ENCODE measurements at places on chromosomes 3 and 15. TPM values are rescaled to one million over a fixed set of nuclear protein-coding genes. Genes with fewer than 3 reads are reported as not detected.

DNA sequence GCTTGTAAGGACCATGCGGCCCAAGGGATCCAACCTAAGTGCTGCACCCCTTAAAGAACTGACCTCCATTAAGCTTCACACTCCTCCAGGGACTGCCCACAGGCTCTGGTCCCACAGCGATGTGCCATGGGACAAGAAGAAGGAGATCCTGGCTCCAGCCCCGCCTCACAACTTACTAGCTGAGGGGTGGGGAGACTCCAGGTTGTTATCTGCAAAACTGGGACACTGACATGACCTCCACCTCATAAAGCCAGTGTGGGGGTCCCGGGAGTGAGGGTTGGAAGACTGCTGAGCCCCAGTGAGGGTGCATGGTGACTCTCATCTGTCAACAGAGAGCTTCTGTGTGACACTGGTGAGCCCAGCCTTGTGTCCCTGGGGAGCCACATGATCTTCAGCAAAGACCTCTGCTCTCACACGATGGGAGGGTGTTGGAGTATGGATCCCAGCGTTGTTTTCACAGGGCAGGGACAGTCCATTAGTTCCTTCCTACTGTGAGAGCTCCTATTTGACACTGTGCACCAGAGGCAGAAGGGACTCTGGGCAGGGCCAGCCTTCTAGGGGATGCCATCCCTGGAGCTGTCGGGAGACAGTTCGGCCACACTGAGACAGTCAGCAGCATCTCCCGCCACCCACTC is 26.7 kb downstream of the EAF1 start:
- DNase-seq = no peak

DNA sequence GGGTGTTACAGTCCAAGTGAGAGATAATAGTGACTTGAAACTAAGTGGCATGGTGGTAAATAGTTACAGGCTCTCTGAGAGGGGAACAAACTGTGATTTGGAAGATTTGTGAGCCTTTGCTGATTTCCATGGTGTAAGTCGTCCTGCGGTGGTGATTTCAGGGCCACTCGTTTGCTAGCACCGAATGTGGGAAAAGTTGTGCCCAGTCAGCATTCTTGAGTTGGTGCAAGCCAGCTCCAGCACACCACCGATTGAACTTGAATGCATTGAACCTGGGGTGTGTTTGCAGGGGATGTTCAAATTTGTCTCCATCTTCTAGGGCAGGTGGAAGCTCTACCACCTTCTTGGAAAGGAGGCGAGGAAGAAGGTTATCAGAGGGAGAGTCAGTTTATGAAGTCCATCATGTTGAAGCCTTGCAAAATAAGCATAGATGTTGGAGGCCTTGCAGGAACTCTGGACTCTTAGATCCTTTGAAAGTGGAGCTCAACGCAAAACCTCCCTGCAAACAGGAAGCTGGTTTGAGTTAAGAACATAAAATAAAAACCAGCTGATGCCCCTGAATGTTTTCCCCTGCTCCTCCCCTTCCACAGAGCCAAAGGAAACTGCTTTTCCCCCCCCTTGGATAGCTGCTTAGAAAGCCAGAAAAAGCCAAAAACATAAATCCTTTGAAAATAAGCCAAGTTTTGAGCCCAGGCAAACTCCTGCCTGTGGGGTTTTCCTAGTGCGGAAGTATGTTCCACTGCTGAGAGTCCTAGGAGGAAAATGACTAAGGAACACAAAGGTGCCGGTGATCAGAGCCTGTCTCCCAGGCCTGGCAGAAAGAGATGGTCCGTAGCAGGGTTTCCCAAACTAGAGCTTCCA is 21.9 kb downstream of the MAPKBP1 start:
- no peak for DNase-seq

DNA sequence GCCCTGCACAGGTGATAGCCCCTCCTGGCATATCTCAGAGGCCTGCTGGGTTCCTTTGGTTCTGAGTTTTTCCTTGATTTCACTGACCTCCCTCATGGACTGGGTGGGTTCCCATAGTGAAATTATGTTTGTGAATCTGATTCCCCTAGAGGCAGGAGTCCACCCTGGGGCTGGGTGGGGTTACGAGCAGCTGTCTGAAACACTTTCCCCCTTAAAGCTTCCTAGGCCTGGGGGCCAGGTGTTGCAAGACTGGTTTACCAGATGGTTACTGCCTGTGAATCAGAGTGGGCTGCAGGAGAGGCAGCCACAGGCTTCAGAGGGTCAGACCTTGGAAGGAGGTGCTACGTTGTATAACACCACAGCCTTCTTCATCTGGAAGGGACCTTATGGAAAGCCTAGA is 34.3 kb downstream of the IL20RB start:
- no peak for DNase-seq

GRCh38 chr3:15557511-15557946 is 36.0 kb upstream of the COLQ start:
- peak; percentile 67 for DNase-seq

GRCh38 chr15:31279221-31280045 is 47.2 kb upstream of the KLF13 start:
- no peak for DNase-seq

DNA sequence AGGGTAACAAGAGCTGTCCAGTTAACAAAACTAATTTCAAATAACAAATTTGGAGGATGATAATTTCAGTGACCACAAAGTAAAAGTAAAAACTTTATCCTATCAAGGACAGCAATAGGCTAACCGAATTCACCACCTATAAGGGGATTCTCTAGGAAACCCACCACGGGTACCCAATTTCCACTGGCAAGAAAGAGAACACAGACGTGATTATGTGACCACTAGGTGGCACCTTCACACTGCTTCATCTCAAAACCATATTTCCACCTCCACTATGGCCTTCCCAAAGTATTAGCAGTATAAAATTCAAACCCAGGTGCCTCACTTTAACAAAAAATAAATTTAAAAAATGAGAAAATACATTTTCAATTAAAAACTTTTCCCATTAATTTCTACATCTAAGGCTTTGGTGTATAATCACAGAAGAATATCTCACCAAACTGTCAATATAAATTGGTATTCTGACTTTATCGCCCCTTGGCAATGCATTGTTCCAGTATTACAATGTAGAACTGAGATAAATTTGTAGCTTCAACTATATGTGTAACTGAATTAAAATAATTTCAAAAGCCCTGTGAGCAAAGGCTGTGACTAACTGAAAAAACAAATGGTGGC is 96.5 kb downstream of the FSIP1 start:
- peak; percentile 79 for DNase-seq

The CLDN16 gene
- not detected for total RNA-seq

DNA sequence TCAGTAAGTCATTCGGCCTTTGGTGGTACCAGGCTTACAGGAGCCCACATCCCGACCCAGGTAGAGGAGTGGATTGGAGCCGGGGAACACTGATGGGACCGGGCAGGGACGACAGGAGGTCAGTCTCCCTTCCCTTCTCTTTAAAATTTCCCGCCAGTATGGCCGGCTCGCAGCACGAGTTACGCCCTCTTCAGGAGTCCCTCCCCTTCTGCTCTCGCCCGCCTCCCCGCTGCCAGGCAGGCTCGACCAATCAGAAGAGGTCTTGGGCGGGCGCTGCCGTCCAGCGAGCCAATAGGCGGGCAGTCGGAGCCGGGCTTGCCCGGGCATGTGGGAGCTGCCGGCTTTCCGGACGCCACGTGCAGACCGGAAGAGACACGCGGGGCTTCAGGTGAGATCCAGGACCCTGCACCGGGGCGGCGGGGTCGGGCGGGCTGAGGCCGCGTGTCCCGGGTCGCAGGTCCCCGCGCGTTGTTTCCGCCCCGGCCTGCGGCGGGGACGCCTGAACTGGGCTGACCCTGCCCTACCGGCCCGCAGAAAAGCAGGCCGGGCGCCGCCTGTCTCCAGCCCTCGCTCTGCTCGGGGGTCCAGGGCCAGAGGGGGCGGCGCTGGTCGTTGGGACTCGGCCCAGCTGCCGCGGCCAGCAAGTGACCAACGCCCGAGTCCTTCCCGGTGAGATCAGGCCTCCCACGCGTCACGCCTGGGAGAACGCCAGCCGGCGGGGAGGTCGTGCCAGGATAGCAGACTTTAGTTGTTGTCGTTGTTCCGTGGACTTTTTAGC is at the start of gene AEN:
Gene AEN (plus strand): TSS at position 346 of the 778 bp plus-strand sequence. CDS start 4,870 bp downstream, outside the sequence.
- peak; percentile 98 for DNase-seq

- no peak for DNase-seq
Measured at GRCh38 chr3:49882166-49882565, 12.5 kb upstream of the CAMKV start.

DNA sequence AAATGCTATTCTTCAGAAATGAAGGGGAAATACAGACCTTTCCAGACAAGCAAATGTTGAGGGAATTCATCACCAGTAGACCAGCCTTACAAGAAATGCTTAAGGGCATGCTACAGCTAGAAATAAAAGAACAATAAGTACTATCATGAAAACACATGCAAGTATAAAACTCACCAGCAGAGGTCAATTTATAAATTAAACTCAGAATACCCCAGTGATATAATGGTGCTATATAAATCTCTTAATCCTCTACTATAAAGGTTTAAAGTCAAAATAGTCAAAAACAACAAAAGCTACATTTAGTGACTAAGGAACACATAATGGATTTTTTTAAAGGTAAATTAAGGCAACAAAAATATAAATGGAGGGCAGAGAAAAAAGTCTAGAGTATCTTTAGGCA is 142.5 kb downstream of the CPNE4 start:
- no peak for DNase-seq

DNA sequence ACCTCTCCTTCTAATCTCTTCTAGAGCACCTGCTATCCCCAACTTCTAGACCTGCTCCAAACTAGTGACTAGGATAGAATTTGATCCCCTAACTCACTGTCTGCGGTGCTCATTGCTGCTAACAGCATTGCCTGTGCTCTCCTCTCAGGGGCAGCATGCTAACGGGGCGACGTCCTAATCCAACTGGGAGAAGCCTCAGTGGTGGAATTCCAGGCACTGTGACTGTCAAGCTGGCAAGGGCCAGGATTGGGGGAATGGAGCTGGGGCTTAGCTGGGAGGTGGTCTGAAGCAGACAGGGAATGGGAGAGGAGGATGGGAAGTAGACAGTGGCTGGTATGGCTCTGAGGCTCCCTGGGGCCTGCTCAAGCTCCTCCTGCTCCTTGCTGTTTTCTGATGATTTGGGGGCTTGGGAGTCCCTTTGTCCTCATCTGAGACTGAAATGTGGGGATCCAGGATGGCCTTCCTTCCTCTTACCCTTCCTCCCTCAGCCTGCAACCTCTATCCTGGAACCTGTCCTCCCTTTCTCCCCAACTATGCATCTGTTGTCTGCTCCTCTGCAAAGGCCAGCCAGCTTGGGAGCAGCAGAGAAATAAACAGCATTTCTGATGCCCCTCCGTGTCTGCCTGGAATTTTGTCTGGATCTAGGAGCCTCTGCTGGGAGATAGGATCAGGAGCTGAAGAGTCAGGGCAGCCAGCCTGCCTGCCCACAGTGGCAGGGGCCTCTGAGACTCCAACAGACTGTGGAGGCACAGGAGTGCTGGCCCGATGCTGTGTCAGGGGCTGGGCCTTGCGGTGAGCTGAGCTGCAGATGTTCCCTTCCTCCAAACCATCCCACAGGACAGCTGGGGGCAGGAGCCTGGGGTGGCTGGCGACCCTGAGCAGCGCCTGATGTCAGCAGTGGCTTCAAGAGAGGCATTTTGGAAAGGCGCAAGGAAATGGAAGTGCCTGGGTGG is 3.0 kb downstream of the ISLR start:
- DNase-seq = no peak

DNA sequence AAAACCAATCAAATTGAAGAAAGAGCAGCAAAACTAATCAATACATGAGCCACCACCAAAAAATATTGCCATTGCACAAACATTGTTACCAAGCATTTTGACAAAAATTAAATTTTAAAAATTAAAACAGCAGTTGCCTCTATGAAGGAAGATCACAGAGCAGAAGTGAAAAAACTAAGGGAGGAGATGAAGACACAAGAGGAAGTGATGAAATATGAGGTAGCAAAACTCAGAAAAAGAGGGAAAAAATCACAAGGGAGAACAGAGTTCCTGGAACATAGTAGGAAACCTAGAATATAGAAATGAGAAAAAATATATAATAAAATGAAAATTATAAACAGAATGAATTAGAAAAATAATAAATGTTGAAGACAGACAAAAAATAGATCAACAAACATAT is 7.3 kb upstream of the SERPINI2 start:
- DNase-seq = no peak

The TBC1D23 gene
- 9.4 TPM for total RNA-seq

DNA sequence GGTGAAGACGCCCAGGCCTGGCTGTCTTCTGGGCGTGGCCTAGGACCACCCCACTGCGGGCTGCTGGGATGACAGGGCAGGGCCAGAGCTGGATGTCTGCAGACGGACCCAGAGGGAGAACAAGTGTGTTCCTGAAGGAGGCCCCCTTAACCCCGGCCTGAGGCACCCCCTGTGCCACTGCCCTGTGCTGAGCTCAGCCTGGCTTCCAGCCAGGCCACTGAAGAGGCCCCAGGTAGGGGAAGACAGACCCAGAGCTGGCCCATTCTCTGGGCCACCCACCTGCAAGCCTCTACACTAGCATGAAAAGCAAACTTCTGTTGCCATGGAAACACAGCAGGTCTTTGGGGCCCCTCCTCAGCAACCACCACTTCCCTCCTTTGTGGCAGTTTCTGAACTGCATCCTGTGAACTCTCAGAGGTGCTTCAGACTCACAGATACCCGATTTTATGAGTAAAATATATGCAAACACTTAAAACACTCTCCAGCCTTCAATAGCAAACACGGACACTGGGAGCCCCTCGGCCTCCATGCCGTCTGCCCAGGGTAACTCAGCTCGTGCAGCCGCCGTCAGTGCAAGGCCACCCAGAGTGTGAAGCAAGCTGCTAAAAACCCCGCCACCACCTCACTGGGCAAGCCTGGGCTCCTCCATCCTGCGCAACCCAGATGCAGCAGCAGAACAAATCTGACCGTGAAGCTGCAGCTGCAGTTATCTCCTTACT is 42.5 kb downstream of the CMTM6 start:
- DNase-seq = no peak

- DNase-seq = no peak
Measured at GRCh38 chr3:153089620-153090019, 72.4 kb upstream of the RAP2B start.

The ECE2 gene
- total RNA-seq = not detected

GRCh38 chr3:49683162-49683561 is 6.1 kb downstream of the MST1 start:
- DNase-seq = no peak

DNA sequence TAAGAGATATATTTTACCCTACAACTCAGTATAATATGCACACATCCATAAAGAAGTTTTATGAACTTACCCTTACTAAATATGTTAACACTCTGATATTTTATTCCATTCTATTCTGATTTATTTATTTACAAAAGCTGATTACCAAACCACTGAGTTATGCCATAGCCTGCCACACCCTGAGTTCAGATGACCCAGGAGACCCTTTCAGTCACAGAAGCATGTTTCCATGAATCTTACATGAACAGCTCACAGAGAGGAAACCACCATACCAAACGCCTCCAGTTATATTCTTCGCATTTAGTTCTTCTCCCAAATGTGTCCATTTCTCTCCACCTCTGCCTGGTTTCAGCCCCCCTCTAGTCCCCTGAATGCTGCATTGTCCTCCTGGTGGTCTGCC is 103.5 kb downstream of the SEMA5B start:
- DNase-seq = no peak

The ZCWPW2 gene
- 0.51 TPM for total RNA-seq

GRCh38 chr3:167823738-167824137 is 88.2 kb downstream of the SERPINI1 start:
- DNase-seq = no peak

All from HT-29 (cell line).